ENCODE measurements at places on chromosomes 16 and 17.

GRCh38 chr16:87263418-87264052 lies 53.7 kb downstream of the C16orf95 start:
- no peak for DNase-seq

GRCh38 chr16:27400751-27401620 lies 988 bp upstream of the IL21R start:
- no peak for DNase-seq

- DNase-seq = no peak
These were observed 11.5 kb upstream of the P2RX1 start for GRCh38 chr17:3927628-3928340.

DNA sequence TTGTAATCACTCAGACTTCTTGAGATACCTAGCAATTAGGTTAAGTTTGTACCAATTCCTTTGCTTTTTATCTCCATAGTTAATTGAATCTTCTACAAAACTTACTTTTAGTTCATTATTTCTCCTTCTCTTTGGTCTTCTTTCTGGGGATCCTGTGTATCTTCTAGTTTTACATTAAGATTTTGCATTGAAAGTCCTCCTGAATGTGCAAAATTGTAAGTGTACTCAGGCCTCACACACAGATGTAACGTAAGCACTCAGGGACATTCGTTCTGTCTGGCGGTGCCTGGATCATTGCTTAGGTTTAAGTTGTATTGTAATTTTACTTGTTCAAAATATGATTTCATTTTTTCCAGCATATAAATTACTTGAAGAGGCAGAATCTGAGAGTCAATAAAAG lies 222.6 kb upstream of the CPHXL start:
- DNase-seq = no peak

- DNase-seq = no peak
These were observed 3.1 kb upstream of the TEX19 start for GRCh38 chr17:82355770-82356427.

GRCh38 chr17:79914813-79915740 lies 75.8 kb upstream of the CBX4 start:
- DNase-seq = no peak

- DNase-seq = no peak
These were observed 28.4 kb downstream of the SLC25A10 start for GRCh38 chr17:81740395-81740961.

DNA sequence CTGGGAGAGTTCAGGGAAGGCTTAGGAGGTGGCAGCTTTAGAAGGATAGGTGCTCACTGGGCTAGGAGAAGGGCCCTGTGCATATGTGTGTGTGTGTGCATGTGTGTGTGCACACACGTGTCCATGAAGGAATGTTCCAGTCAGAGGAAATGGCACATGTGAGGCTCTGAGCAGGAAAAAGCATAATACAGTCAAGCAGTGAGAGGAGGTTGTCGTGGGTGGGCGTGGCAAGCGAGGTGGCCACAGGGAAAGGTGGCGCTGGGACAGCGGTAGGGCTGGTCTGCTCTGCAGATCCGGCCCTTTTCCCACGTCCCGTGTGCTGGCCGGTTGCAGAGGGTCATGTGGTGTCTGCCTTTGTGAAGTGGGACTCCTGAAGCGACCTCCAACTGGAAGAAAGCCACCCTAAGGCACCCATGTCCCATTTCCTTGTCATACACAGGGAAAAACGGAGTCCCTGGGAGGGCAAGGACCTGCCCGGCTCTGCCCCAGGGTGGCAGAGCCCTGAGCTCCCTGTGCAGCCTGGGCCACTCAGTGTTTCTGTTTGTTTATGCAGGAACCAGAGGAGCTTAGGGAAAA lies 40.1 kb downstream of the NT5M start:
- DNase-seq = no peak

DNA sequence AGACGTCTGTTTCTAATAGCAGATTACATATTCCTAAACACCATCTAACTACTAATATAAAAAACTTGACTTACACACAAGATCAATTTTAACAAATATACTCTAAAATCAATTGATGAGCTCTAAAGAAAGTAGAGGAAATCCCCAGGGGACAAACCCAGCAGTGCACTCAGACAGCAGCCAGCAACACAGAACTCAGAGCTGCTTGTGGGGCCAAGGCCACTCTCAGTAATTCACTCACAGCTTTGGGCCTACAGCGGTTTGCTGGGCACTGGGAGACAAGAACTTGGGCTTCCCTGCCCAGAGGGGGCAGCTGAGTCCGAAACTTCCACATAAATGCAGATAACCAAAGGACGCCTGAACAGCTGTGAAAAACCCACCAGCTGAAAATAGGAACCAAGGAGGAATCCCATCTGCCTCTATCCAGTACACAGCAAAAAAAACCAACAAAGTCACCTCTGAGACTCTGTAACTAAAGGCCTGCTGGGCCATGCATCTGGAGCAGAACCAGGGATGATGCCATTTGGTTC lies 21.4 kb downstream of the NPLOC4 start:
- no peak for DNase-seq

GRCh38 chr17:78313735-78314648 lies 45.9 kb downstream of the SOCS3 start:
- DNase-seq = peak; percentile 81

DNA sequence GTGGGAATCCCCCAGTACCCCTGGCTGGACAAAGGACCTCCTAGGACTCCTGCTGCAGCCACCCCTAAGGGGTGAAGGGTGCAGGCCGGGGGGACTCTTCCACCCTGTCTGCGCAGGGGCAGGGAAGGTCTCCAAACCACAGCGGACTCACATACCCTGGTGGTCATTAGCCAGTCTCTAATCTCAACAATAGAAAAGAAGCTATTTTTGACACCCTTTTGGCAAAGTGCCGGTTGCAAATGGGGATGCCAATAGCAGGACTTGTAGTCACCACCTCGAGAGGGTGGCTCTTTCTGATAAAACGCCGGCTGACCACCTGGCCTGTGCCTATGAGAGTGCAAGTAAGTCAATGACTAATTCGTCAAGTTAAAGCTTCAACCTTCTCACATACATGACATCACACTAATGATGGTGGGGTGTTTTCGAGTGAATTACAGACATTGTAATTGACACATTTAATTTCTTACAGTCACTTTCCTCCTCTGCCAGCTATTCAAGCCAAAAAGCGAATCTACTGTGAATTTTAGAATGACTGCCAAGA lies 23.1 kb upstream of the DNAH17 start:
- no peak for DNase-seq

GRCh38 chr16:64375391-64375980 lies 746.4 kb downstream of the CDH11 start:
- DNase-seq = no peak

- DNase-seq = no peak
These were observed 700 bp downstream of the MFAP4 start for GRCh38 chr17:19386051-19386929.

DNA sequence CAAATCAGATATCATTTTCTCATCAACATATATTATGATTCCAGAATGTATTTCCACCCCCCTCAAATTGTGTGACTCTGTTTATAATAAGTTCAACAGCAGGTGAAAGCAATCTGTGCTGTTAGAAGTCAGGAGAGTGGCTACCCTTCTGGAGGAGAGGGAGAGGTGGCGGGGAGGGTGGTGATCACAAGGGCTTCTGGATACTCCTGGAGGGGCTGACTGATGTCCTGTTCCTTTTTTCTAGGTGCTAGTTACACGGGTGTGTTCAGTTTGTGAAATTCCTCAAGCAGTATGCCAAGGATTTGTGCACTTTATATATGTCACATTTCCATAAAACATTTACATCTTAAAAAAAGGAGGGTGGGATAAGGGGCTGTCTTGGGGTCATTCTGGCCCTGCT lies 119.1 kb downstream of the IRF8 start:
- DNase-seq = no peak

GRCh38 chr16:71738855-71739254 lies 14.4 kb upstream of the PHLPP2 start:
- DNase-seq = no peak

GRCh38 chr16:88870608-88871348 lies 4.3 kb upstream of the PABPN1L start:
- no peak for DNase-seq

DNA sequence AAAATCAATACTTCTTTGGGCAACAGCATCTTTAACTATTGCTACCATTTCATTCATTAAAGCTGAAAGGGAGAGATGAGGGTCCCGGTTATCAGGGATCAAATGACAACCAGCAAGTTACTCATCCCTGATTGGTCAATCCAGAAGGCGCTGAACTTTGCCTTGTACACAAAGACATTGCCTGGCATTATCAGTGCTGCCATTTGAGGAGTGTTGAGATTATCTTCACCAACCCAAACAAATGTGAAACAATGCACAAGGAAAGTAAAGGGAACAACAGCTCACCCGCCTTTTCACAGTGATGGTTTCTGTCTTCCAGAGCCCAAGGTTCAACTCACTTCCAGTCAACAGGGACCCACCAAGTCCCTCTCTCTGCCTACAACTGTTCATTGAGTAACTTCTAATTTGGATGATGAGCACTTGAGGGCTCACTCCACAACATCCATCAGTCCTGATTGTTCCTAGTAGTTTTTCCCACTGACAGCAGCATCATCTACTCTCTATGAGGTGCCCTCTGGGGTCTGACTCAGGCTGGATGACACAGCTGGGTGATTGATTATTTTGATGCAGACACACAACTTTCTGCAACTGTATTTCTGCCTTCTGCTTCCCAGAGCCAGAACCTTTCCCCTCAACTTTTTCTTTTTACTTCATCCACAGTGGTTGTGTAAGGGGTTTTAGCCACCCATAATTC lies 32.0 kb downstream of the LYRM9 start:
- DNase-seq = no peak

DNA sequence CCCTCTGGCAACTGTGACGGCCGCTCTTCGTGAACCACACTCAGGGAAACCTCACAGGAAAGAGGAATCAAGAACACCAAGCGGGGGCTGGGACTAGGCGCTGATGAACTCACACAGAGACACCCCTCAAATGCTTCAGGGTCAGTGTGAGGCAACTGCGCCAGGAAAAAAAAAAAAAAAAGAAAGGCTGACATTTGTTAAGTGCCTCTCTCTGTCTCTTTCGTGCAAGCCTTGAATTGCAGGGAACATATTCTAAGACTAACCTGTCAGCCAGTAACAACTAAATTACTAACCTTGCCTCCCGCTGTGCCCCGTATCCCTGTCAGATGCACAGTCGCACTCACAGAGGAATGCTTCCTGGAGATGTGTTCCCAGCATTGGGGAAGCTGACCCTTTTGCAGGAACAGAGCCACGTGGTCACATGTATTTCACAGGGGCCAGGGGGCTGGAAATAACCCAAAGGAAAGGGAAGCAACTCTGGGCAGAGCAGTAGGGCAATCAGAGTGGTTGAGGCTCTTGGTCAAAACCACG lies 247.8 kb downstream of the XYLT1 start:
- no peak for DNase-seq

DNA sequence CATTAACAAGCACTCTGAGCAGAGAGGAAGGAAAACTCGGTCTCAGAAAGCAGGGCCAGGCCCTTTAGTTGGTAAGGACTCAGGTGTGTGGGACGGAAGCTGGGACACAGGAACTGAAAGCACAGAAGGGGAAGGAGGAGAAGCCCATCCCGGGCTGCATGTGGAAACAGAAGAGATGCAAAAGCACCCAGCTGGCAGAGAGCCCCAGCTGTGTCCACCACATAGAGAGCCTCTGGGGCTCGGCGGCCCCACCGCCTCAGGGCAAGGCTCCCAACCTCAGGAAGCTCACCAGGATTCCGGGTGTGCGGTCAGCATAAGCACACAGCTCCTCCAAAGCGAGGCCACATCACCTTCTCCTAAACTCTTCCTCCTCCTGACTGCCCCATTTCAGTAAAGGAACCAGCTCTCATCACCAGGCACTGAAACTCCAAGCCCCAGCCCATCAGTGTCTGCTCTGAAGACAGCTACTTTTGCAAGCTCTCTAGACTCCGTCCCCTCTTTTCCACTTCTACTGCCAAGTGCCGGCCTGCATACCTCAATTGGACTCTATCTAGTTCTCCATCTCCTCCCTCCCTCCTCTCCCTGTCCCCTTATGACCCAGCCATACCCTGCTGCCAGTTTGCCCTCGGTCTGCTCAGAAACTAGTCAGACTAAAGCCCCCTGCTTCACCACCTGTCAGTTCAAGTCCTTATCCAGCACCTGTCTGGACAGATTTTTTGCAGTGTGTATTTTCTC lies 6.0 kb downstream of the ST3GAL2 start:
- no peak for DNase-seq

GRCh38 chr17:57109393-57110151 lies 24.5 kb downstream of the AKAP1 start:
- DNase-seq = no peak

- no peak for DNase-seq
These were observed 716 bp downstream of the TK1 start for GRCh38 chr17:78185981-78186691.

- DNase-seq = no peak
These were observed 263.9 kb downstream of the TOX3 start for GRCh38 chr16:52283018-52283417.

GRCh38 chr17:73731733-73732132 lies 87.5 kb upstream of the SDK2 start:
- no peak for DNase-seq

DNA sequence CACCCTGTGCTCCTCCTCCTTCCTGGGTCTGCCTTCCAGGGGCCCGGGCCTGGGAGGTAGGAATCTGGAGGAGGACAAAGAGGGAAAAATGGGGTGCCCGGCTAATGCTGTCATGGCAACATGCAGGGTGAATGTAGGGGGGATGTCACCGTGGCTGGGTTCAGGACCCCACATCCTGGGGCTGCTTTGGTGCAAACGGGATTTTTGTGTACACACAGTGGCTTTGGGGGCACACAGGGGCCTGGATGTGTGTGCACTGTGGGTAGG lies 37.0 kb upstream of the CDC42EP4 start:
- no peak for DNase-seq

GRCh38 chr17:44049294-44050060 lies 17.0 kb downstream of the LSM12 start:
- DNase-seq = no peak

- no peak for DNase-seq
These were observed 195.7 kb upstream of the WSCD1 start for GRCh38 chr17:5874486-5874885.
